ENCODE measurements at places on chromosomes 2 and 18.

- no peak for DNase-seq
These were observed 147.6 kb downstream of the HDAC4 start for GRCh38 chr2:239253264-239253663.

DNA sequence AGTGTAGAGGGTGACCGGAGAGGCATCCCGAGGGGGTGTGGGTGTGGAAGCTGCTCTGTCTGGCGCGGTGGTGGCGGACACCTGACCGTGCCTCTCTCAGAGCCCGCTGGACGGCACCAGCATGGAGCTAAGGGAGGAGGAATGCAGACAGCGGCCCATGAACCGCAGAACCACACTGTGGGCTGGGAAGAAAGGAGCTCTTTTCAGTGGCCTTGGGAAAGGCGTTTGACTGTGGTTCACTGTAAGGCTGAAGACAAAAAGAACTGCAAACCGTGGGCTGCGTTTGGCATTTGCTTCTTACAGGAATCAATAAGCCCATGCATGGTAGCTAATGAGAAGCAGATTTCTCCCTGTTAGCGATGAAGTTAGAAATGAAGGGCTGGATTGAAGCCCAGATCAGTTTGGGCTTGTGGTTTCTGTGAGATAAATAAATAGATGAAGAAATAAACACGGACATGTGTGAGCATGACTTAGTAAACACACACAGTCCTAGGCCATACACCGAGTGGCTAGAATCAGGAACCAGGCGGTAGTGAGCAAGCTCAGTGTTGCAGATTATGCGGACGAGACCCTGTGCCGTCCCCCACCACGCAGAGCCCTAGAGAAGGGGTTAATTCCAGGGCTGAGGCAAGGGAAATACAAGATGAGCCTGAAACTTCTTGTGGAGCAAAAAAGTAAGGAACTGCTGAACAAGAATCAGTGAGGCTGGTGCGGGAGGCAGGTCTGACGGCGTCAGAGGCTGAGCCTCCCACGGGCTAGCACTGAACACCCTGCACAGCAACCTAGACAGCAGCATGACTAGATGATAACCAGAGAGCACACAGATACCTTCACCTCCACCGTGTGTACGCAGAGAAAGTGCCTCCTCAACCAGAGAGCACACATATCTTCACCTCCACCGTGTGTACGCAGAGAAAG, 29.3 kb upstream of the NFATC1 start:
- DNase-seq = no peak

GRCh38 chr18:6928359-6928758, 189.2 kb downstream of the LAMA1 start:
- no peak for DNase-seq

DNA sequence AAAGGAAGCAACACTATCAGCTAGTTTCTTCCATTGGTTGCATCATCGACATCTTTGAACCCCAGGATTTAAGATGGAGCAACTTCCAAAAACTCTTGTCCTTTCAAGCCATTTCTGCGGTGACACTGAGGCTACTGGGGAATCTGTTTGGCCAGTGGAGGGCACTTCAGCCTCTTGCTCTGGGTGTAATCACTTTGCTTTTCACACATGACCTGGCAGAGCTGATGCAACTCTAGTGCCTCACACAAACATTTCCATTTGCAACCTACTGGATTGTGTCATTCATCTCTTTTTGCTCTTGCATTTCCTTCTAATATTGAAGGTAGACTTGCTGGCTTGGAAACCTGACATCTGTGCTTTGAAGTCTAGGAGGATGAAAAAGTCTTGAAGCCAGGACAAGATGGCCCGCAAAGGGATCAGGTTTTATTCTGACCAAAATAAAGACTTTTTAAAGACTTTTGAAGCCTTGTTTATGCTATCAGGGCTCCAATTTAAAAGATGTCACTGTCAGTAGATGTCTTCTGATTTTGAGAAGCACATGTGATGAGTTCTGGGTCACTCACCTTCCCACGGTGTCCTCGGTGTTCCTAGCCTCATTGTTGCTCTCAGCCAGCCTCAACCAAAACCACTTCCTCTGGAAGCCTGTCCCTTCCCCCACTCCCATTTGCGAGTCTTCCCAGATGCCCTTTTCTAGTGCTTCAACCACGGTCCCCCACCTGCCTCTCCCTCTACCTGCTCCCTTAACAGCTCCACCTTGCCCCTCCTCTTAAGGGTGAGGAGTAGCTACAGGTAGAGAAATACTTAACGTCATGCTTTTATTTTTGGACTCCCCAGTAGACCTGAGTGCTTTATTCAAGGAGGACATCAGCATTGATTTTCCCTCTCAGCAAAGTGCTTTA, 69.7 kb upstream of the KCNE4 start:
- DNase-seq = no peak

Data from T-helper 22 cell (primary cell).